ENCODE measurements at places on chromosomes 6 and 20. TPM values are rescaled to one million over a fixed set of nuclear protein-coding genes. Genes with fewer than 3 reads are reported as not detected.

DNA sequence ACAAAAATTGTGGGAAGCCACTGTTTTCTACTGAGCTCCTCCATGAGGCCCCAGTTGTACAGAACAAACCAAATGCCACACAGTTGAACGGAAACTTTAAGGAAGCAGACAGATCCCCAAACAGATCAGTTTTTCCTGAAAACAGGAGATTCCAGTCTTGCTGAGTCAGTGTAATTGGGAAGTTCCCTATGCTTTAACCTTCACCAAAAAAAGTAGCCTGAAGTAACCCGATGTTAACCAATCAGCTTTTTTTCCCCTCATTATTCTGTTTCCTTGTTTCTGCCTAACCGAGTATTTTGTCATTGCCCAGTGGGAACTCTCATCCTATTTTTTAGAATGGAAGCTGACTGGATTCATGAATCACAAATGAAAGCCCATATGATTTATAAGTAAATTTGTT lies 36.7 kb downstream of the MARCKS start:
- peak; percentile 59 for DNase-seq
- H3K36me3 ChIP-seq, result no peaks in the 10 kb centered on the region
- no peaks in the 10 kb centered on the region for H3K4me1 ChIP-seq
- H3K27ac ChIP-seq, result no peak overlapping the region
- H3K4me3 ChIP-seq, result no peak overlapping the region

GRCh38 chr6:63529498-63529897 lies 42.8 kb upstream of the LOC128125822 start:
- peak; percentile 53 for DNase-seq
- no peak overlapping the region for H3K27ac ChIP-seq
- H3K36me3 ChIP-seq, result no peaks in the 10 kb centered on the region

- no peak overlapping the region for H3K27ac ChIP-seq
- DNase-seq, result no peak
- peaks cover 42% of the 10 kb centered on the region for H3K27me3 ChIP-seq
- H3K4me3 ChIP-seq, result no peak overlapping the region
Measured at GRCh38 chr6:2542101-2542857, 208.4 kb downstream of the MYLK4 start.

Gene SCRT2
- not detected for total RNA-seq

- peak overlapping the region; percentile 22 for H3K4me3 ChIP-seq
- peak; percentile 91 for DNase-seq
- H3K27me3 ChIP-seq, result no peaks in the 10 kb centered on the region
- peak overlapping the region; percentile 99 for H3K27ac ChIP-seq
Measured at GRCh38 chr6:157150076-157150475, 173.2 kb downstream of the TMEM242 start.

DNA sequence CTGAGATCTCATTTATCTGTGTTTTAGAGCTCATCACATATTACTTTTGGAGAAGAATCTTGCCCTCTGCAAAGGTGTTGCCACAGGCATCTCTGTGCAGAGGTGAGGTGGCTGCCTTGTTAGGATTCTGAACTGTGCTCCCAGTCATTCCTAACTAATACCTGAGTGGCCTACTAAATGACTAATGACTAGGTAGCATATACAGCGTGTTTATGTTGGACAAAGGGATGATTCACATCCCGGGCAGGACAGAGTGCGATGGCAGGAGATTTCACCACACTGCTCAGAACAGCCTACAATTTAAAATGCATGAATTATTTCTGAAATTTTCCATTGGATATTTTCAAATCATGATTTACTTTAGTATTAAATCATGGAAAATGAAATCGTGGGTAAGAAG lies 23.1 kb upstream of the CGA start:
- H3K4me1 ChIP-seq, result no peaks in the 10 kb centered on the region
- H3K4me3 ChIP-seq, result no peak overlapping the region
- no peaks in the 10 kb centered on the region for H3K27me3 ChIP-seq
- peak; percentile 24 for DNase-seq
- H3K36me3 ChIP-seq, result no peaks in the 10 kb centered on the region
- H3K27ac ChIP-seq, result no peak overlapping the region

DNA sequence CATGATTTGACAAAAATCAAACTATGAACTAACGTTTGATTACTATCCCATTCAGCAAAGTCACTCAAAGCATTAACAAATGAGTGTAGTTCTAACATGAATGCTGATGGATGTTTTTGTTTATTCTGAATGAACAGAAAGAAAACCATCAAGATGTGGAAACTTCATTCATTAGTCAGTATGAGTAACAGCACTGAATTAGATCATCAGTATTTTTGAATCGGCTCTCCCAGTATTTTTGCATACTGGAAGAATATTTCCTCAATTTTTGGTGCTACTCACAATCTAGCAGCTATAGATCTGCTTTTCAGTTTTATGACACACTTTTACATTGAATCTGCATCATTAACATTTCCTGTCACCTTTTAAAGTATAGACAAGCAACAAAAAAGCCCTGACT lies 63.8 kb upstream of the CD83 start:
- peaks cover 3% of the 10 kb centered on the region for H3K4me1 ChIP-seq
- no peaks in the 10 kb centered on the region for H3K36me3 ChIP-seq
- peaks cover 7% of the 10 kb centered on the region for H3K27me3 ChIP-seq
- H3K4me3 ChIP-seq, result no peak overlapping the region
- DNase-seq, result no peak
- no peak overlapping the region for H3K27ac ChIP-seq

Gene ADGRB3
- total RNA-seq, result 0.87 TPM

DNA sequence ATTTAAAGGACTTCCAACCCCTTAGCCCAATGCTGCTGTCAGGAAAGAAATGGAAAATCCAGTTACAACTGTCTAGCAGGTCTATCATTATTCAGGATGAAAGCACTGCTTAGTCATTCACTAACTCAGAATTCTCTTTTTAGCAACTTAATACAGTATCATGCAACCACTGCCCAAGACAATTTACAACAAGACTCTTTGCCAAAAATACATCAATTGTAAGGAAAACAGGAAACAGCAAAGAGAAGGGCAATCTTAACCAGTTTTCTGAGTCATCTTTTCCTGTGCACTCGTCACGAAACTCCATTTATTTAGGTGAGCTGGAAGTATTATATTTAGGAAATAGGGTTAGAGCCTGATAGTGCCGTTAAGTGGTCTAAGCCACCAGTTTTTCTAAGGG lies 1197.7 kb upstream of the CITED2 start:
- peak; percentile 98 for DNase-seq
- H3K36me3 ChIP-seq, result no peaks in the 10 kb centered on the region
- peaks cover 22% of the 10 kb centered on the region for H3K4me1 ChIP-seq
- no peaks in the 10 kb centered on the region for H3K27me3 ChIP-seq
- no peak overlapping the region for H3K4me3 ChIP-seq

DNA sequence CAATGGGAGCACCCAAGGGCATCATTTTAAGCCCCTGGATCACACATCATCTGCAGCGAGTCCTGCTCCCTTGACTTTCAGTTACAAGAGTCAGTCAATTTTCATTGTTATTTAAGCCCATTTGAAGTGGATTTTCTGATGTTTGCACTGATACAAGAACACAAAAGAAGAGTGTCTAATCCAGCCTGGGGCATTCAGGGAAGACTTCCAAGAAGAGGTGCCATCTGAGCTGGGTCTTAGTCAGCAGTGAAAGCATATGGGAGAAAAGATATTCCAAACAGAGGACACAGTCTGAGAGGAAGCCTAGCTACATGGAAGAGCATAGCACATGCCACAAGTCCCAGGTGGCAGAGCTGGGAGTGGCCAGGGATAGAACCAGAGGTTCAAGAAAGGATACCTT lies 10.4 kb upstream of the FOXP4 start:
- H3K4me1 ChIP-seq, result peaks cover 10% of the 10 kb centered on the region
- no peaks in the 10 kb centered on the region for H3K36me3 ChIP-seq
- no peak overlapping the region for H3K27ac ChIP-seq
- DNase-seq, result no peak
- H3K4me3 ChIP-seq, result no peak overlapping the region
- H3K27me3 ChIP-seq, result peaks cover 6% of the 10 kb centered on the region
